Stimulated activated CD8-positive, alpha-beta memory T cell treated with anti-CD3 and anti-CD28 coated beads, Interleukin-12 subunit alpha, Interleukin-12 subunit beta, amount 100 ng/mL, for 1 hour (primary cell): ENCODE measurements at places on chromosomes 2 and 18.
A peak's percentile ranks its signal among the peaks of the same experiment; 100 is the strongest.

DNA sequence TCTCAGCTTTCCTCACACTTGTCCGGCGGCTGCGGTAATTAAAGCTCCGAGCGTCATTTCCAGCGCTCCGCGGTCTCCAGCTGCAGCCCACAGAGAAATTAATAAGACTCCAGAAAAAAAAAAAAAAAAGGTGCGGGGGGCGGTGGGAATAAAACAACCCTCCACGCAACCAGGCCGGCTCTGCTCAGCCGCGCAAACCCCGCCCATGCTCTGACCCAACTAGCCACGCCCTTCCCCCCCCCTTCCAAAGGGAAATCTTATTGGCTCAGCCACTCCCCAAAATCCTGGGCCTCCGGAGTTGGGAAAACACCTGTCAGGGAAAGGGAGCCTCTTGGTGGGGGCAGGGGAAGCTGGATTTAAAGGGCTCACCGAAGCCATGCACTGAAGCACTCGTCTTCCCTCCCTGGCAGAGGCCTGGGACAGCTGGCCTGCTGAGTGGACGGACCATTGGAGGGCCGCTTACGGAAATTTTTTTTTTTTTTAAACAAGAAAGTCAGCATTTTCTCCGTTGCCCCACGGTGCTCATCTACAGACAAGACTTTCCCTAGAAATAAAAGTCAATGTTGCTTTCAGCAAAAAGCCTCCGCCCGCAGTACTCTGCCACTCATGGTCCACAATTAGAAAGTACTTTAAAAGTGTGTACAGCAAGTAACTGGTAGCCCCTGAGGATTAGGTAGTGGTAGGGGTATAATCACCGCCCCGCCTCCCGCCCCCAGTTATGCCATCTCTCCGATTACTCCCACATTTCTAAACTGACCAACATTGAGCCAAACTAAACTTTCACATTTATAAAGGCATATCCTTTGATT, 674 bp upstream of the ERBB4 start:
- no peak for DNase-seq

- DNase-seq: no peak
These were observed 208.5 kb upstream of the ZSWIM2 start for GRCh38 chr2:187057466-187057865.

GRCh38 chr2:26034637-26034992, 731 bp downstream of the RAB10 start:
- no peak for DNase-seq

DNA sequence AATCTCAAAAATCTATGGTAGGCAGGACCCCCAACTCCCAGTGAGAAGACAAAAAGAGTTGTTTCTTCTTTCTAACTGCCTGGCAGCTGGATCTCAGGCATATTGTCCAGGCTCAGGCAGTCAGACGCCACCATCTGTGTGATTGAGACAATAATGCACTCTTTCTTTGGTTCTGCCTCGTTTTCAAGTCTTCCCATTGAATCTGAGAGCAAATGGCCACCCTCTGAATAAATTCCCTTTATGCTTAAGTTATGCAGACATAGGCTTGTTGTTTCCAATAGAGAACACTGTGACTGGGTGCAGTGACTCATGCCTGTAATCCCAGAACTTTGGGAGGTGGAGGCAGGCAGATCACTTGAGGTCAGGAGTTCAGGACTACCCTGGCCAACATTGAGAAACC, 15.3 kb upstream of the CD207 start:
- DNase-seq: no peak

DNA sequence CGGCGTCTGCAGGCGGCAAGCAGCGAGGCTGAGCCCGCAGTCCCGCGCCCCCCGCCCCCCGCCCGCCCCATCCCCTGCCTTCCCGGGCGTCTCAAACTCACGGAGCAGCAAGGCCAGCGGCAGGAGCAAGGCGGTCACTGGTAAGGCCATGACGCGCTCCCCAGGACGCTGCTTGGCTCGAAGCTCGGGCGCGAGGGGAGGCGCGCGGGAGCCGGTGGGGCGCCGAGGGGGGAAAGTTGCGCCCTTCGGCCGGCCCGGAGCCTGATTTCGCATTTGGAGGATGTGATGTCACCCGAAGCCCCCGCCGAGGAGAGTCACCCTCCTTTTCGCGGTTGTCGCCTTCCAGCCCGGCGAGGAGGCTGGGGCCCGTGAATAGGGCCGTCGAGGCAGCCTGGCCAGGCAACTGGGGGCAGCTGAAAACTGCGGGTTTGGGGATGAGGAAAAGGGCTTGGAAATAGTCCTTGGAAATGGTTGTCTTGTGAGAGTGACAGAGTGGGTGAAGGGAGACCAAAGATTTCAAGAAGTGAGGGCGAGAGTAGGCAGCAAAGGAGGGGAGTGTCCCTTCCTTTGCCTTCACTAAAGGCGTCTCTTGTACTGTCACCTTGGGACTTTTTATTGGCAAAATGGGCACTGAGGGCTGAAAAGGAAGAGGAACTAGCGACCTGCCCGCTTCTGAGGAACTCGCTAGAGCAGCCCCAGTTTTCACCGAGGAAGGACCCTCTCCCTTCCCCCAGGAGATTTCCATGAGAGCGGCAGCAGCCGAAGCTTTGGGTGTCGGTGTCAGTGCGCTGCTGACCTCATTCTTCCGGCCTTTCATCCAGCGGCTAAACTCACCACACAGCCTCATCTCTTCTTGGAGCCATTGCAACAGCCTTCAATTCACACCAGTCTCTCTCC, at the start of gene CD8A:
Gene CD8A, minus strand, starts transcription at position 238 of the 897 bp plus-strand sequence. Its CDS starts 88 bp downstream, at position 150.
- peak; percentile 67 for DNase-seq

DNA sequence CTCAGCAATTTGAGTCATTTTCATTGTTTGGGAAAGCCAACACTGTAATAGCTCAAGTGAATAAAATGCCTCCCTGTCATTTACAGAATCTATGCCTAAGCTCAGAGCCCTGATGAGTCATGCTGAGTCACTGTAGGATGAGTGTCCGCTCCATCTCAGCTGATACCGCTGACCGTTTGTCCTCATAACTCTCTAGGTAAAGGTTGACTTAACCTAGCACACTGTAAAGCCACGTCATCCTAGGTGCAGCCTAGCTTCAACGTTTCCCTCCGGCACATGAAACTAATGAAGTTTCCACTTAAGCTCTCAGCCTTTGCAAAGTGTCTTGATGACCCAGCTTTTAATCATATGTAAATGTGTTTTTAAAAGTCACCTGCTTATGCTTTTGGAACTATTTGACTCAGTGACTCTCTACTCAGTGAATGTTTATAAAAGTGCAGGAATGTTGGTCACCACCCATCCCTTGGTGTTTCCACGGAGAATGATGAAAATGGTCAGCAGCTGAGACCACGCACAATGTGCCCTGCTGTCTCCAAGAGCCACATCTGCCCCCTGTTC, 154.0 kb downstream of the PMAIP1 start:
- DNase-seq: no peak

- DNase-seq: no peak
These were observed 34.7 kb downstream of the KLF7 start for GRCh38 chr2:207130958-207131521.

- DNase-seq: no peak
These were observed 96.8 kb downstream of the UXS1 start for GRCh38 chr2:106097038-106098000.

GRCh38 chr18:51164761-51165281, 32.7 kb downstream of the MEX3C start:
- no peak for DNase-seq

DNA sequence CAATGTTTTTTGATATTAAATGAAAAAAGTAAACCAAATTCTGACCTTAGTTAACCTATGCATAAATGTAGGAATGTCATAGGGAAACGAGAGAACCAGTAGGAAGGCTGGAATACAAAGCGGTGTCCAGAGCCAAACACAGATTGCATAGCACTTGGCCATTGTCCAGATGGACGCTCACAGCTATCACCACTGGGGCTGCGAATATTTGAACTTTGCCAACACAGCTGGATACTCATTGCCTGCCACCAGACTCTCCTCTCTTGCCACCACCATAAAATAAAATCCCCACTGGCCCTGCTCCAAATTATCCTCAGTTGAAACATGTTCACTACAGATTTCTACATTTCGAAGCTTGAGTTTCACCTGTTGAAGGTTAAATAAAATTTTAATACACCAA, 159.3 kb upstream of the GULP1 start:
- DNase-seq: no peak

GRCh38 chr2:46229134-46230063, 67.8 kb upstream of the EPAS1 start:
- no peak for DNase-seq

GRCh38 chr2:33477473-33478468, 1.3 kb downstream of the RASGRP3 start:
- no peak for DNase-seq

DNA sequence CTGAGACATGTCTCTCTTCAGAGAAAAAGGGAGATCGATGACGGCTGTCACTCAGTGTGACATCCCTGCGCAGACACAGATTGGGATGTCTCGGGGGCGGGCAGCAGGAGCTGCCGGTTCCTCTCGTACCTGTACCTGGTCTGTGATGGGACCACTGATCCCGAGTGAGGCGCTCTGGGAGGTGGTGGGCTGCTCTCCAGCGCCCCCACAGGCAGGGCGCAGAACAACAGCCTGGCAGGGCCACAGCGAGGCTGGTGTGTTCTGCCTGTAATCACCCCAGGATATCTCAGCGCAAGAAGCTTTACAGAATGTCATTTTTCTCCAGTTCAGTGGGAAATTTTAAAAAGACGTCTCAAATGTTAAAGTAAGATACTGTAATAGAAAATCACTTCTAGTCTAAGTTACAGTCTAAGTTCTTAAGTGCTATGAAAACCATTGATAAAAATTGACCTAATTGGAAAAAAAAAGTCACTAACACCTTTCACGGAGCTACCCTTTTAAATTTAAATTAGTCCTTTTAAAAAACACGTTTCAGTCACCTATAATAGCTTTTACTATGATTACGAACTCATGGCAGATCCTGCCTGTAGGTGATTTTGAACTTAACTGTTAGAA, 189.8 kb downstream of the SNTG2 start:
- DNase-seq: no peak

GRCh38 chr2:201127570-201127969, 11.6 kb downstream of the CFLAR start:
- DNase-seq: peak; percentile 12

DNA sequence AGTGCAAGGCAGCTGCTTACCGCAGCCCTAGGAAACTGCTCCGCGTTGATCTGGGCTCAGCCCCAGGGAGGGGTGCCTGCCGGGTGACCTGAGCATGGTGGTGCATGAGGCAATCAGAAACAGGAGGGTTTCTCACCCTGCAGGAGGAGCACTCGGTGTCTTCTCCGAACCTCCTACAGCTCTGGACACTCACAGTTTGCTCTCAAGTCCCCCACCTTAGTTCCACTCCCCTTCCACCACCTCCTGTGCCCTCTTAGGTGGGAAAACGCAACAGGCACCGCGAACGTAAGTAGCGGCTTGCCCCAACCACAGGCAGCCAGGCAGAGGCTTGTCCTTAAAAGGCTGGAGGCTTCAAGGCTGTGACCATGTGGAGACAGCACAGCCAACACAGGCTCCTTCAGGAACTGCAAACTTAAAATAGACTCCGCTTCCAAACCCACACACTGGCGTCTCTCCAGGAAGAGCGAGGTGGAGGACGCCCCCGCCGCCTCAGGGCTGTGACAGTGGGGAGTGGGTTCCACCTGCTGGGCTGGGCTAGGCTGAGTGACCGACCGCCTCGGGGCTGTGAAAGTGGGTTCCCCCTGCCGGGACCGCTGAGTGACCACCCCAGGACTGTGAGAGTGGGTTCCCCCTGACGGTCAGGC, 71.6 kb downstream of the NDUFA10 start:
- DNase-seq: no peak

- DNase-seq: no peak
These were observed 151.3 kb downstream of the ZNF236 start for GRCh38 chr18:76973520-76974266.

GRCh38 chr2:233250985-233251305, 528 bp upstream of the ATG16L1 start:
- DNase-seq: no peak

DNA sequence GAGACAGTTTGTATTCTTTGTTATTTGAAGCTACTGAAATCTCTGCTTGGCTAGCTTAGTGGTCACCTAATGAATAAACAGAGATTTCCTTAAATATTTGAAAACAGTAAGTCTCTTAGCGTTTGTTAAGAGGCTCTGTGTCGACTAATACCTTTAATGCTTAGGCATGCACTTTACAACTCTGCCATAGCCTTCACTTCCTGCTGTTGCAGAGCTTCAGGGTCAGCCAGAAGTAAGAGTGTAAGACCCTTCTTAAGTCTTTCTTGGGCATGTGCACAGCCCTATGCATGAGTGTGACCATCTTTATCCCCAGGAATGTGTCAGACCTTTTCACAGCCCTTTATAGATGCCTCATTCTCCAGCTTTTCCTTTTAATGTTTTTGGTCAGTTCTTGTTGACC, 195.3 kb upstream of the ALPP start:
- no peak for DNase-seq

DNA sequence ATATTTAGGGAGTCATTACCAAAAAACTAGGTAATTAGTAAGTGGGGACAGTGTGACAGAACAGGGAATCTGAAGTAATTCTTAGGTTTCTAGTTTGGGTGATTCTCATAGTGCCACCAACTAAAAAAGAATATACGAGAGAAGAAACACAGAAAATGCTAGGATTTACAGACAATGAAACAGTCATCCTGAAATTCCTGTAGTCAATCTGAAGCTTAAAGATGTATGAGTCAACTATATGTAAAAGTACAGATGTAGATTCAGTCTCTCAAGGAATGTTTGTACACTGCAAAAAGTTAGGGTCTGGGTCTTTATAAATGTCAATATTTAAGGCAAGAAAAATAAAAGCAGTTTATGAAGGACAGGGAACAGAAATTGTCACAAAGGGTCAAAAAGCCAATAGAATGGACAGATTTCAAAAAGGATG, 107.0 kb downstream of the STRN start:
- no peak for DNase-seq

DNA sequence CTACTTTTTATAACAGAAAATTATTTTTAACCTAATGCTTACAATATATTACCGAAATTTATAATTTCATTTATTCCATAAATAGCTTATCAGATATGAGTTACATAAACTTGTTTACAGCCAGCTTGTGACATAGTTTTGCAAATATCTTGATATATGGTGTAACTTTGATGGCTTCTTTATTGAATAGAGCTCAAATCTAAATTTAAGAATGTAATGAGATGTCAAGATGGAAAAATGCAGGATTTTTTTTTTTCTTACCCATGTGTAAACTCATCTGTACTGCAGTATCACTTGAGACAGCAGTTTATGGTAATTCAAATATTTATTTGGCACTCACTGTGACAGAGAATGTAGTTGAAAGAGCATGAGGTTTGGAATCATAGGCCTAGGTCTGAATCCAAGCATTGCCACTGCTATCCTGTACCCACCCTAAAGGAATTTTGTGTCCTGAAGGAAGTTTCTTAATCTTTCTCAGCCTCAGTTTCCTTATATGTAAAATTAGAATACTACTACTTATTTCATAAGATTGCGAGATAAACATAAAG, 3.8 kb downstream of the CREB1 start:
- no peak for DNase-seq

DNA sequence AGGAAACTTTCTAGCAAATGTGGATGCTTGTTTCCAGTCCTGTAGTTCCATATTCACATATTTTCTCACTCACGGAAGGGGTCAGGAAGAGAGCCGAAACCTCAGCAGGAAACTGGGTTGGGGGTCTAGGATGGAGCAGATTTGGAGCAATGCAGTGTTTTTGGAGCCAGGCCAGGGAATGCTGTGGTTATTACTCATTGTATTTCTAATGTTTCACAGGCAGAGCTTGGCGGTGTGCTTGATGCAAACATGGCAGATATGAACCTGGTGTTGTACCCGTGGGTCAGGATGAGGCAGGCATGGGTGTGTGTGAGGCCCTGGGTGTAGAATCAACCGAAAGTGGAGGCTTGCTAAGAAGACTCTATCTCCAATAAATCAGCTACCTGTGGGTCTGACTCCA, 34.6 kb upstream of the ACKR3 start:
- no peak for DNase-seq

- DNase-seq: no peak
These were observed 1204.0 kb downstream of the DSC3 start for GRCh38 chr18:29838556-29838955.

- DNase-seq: no peak
These were observed 84.4 kb downstream of the MYO3B start for GRCh38 chr2:170262343-170262742.
